ENCODE measurements at places on chromosomes 6 and 20.

GRCh38 chr6:8539453-8539852, 104.1 kb upstream of the SLC35B3 start:
- H3K4me1 ChIP-seq = no peaks in the 10 kb centered on the region
- no peak overlapping the region for H3K27ac ChIP-seq
- no peak for DNase-seq
- H3K4me3 ChIP-seq = no peak overlapping the region
- no peaks in the 10 kb centered on the region for H3K27me3 ChIP-seq
- no peaks in the 10 kb centered on the region for H3K36me3 ChIP-seq

DNA sequence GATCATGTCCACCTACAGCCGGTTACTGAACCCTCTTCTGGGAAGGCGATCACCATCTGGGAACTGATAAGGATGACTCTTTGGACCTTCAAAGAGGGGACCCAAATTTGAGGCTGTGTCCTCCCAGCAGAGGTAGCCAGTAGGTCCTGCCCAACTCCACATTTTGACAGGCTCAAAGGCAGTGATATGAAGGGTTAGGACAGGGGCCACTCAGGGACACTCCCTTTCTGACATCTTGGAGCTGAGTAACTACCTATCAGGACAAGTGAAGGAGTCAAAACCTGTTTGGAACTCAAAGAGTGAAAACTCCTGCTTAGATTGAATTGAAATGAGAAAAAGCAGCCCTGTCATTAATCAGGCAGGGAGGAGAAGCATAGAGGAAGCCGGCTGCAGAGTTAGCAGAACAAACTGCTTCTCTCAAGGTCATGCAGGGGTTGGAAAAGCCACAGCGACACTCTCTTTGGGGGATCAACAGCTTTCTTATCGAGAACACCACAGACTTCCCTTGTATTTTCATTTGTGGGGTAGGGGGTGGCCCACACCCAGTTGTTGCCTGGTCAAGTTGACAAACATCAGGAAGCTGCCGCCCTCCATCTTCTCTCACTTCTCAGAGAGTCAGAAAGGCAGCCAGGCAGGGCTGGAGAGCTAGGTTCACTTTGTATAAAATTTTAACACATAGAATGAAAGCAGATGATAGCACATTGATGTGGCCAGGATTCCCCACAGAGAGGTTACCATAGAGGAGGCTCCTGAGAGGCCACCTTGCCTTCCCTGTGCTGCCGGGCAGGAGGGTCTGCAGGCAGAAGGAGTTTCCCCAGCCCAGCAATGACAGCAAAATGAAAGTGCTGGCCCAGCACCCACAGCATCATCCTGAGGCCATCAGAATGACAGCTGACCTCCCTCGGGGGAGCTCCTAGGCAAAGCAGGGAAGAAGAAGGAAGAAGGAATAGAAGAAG, 47.6 kb downstream of the AGPAT4 start:
- no peaks in the 10 kb centered on the region for H3K4me1 ChIP-seq
- H3K36me3 ChIP-seq = no peaks in the 10 kb centered on the region
- H3K27me3 ChIP-seq = no peaks in the 10 kb centered on the region
- no peak overlapping the region for H3K4me3 ChIP-seq
- no peak overlapping the region for H3K27ac ChIP-seq
- no peak for DNase-seq

DNA sequence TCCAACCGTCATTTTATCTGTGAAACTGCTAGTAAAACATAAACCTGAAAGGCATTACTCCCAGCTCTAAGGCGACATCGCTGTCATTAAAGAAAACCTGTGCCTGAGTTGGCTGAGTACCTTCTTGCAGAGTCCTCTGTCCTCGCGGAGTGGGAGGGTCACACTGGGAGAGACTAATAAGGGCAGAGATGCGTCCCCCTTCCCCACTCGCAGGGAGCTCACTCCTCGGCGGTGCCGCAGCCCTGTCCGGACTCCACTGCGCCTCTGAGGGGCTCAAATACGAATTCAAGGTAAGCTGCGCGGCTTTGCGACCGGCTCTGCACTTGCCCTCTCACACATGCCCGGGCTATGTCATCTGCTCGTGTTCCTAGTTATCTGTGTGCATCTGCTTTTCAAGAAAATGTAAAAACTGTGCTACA, at the start of gene COL19A1:
COL19A1 (plus strand) TSS at position 206 of the 419 bp plus-strand sequence. CDS start 13,012 bp downstream, outside the sequence.
- no peaks in the 10 kb centered on the region for H3K27me3 ChIP-seq
- H3K4me1 ChIP-seq = no peaks in the 10 kb centered on the region
- peak within 1 kb of the TSS; percentile 15 for H3K27ac ChIP-seq
- H3K36me3 ChIP-seq = no peaks in the 10 kb centered on the region
- peak within 1 kb of the TSS; percentile 67 for H3K4me3 ChIP-seq
- DNase-seq = peak; percentile 33

- no peak overlapping the region for H3K4me3 ChIP-seq
- no peaks in the 10 kb centered on the region for H3K27me3 ChIP-seq
- no peak overlapping the region for H3K27ac ChIP-seq
- no peak for DNase-seq
- H3K4me1 ChIP-seq = no peaks in the 10 kb centered on the region
Measured at GRCh38 chr6:81739230-81740195, 13.0 kb downstream of the TENT5A start.

DNA sequence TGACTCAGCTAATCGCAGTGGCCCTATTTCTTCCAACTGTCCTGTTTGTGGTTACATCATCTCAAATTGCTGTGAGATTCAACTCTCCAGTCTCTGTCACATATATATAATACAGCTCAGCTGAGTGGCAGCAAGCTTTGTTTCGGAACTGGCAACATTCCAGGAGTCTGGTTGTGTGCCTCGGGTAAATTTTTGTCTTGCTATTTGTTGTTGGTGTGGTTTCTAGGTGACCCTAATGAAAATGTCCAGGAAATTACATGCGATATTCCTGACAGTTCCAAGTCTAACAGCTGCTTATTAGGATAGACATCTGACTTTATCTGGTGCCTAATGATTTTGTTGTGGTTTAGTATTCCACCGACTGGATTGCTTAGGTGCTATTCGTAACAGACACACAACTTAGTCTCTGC, 581.8 kb downstream of the CD109 start:
- DNase-seq = no peak
- no peaks in the 10 kb centered on the region for H3K27me3 ChIP-seq
- H3K4me1 ChIP-seq = no peaks in the 10 kb centered on the region
- no peaks in the 10 kb centered on the region for H3K36me3 ChIP-seq
- H3K4me3 ChIP-seq = no peak overlapping the region

DNA sequence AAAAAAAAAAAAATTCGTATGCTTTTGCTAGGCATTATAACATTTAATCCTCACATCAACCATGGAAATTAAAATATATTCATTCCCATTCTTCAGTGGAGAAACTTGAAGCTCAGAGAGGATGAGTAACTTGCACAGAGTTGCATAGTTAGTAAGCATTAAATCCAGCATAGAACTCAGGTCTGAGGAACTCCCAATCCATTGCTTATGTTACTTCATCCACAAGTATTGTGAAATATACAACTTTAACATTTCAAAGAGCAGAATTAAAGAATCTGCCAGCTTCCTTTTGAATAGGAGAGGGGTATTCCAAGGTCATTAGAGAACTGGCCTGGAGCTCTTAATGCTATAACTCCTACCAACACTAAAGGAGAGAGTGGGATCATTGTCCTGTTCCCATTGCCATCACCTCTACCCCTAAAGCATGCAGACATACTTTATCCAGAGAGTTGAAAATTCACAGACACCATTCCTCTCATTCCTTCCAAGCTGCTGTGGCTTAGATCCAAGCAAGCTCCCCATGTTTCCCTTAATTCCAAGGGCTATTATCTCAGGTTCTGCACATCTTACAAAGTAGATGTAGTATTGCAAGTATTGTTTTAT, 91.9 kb downstream of the FLRT3 start:
- DNase-seq = no peak
- H3K4me1 ChIP-seq = no peaks in the 10 kb centered on the region
- H3K27me3 ChIP-seq = no peaks in the 10 kb centered on the region
- H3K4me3 ChIP-seq = no peak overlapping the region
- no peak overlapping the region for H3K27ac ChIP-seq

GRCh38 chr6:130825772-130826441, 1.3 kb upstream of the SMLR1 start:
- no peak for DNase-seq
- no peaks in the 10 kb centered on the region for H3K36me3 ChIP-seq
- peaks cover 14% of the 10 kb centered on the region for H3K4me1 ChIP-seq
- H3K4me3 ChIP-seq = no peak overlapping the region

- no peaks in the 10 kb centered on the region for H3K27me3 ChIP-seq
- H3K4me3 ChIP-seq = peak overlapping the region; percentile 30
- H3K27ac ChIP-seq = peak overlapping the region; percentile 71
- peak; percentile 89 for DNase-seq
Measured at GRCh38 chr6:31308050-31308844, 36.4 kb upstream of the HLA-C start.

GRCh38 chr6:8481727-8482126, 46.4 kb upstream of the SLC35B3 start:
- no peaks in the 10 kb centered on the region for H3K36me3 ChIP-seq
- H3K27me3 ChIP-seq = no peaks in the 10 kb centered on the region

DNA sequence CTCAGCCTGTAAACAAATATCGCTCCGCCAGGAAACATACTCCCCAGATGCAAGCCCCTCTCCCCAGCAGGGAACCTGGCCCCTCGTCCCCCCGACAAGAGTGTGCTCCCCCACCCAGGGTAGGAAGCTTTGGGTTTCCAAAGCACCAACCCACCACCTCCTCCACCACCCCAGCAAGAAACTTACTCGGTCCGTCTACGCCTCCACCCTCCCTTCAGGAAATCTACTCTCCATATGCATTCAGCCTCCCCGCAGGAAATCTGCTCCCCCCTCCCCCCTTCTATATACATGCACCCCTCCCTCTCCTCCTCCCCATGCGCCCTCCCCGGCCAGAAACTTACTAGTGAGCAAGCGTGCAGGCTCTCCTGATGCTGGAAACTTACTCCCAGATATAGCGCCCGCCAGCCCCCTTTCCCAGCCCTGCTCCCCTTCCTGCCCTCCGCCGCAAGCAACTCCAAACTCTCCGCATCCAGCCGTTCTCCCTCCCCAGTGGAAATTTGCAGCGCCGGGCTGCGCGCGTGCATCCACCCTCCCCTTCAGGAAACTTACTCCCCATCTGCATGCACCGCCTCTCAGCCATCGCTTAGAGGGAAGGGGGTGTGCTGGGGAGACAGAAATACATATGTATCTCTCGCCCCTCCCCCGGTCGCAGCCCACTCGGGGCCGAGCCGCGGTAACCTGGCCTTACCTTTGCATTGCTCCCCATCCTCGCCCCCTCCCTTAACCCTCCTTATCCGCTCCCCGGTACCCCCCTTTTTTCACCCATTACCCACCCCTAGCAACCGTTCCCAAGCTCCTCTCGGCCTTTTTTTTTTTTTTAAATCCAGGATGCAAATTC, at the start of gene TRERF1:
TRERF1 (minus strand) TSS at position 594 of the 838 bp plus-strand sequence. CDS start 182,336 bp downstream, outside the sequence.
- H3K27me3 ChIP-seq = no peaks in the 10 kb centered on the region
- peak within 1 kb of the TSS; percentile 64 for H3K4me3 ChIP-seq
- no peaks in the 10 kb centered on the region for H3K36me3 ChIP-seq
- peaks cover 6% of the 10 kb centered on the region for H3K4me1 ChIP-seq
- DNase-seq = peak; percentile 42

DNA sequence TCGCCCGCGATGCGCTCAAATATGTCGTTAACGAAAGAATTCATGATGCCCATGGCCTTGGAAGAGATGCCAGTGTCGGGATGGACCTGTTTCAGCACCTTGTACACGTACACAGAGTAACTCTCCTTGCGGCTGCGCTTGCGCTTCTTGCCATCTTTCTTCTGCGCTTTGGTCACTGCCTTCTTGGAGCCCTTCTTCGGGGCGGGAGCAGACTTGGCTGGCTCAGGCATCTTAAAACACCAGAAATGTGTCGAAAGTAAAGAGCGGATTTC, 36.4 kb downstream of the HFE start:
- peak; percentile 69 for DNase-seq
- H3K4me1 ChIP-seq = peaks cover 25% of the 10 kb centered on the region
- H3K27ac ChIP-seq = peak overlapping the region; percentile 95
- no peaks in the 10 kb centered on the region for H3K27me3 ChIP-seq
- H3K4me3 ChIP-seq = peak overlapping the region; percentile 41
- no peaks in the 10 kb centered on the region for H3K36me3 ChIP-seq

DNA sequence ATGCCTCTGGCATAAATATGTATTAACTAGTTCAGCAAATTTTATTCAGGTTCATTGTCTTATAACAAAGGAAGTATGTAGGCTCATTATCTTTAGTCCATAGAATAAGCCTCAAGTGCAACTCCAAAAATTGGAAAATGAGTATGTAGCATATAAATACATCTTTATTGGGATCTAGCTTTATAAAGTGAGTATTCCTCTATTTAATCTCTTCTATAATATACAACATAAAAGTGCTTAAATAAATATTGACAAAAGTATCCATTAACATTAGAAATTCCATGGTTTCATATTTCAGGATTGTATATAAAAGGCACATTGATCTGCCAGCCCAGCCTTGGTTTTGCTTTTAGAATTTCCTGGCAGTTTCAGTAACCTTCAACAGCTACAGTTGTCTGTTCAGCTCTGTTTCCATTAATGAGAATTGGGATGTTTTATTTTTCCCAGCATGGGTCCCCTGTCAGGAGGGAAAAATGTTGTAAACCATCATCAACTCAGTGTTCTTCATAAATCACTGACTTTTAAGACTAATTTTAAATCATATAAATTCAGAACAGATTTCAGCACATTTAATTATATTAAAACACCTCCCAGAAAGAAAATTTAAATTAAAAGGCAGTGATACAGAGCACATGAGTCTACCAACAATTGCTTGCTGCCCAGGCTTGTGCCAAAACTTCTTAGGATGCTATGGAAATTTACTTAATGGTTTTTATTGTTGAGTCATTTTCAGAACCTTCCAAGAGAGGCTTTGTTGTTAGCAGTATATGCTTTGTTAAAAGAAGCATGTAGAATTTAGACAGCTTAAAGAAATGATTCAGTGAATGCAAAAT, 119.7 kb downstream of the ADGRG6 start:
- H3K27ac ChIP-seq = no peak overlapping the region
- H3K36me3 ChIP-seq = no peaks in the 10 kb centered on the region
- H3K4me3 ChIP-seq = no peak overlapping the region
- DNase-seq = no peak
- H3K27me3 ChIP-seq = no peaks in the 10 kb centered on the region

DNA sequence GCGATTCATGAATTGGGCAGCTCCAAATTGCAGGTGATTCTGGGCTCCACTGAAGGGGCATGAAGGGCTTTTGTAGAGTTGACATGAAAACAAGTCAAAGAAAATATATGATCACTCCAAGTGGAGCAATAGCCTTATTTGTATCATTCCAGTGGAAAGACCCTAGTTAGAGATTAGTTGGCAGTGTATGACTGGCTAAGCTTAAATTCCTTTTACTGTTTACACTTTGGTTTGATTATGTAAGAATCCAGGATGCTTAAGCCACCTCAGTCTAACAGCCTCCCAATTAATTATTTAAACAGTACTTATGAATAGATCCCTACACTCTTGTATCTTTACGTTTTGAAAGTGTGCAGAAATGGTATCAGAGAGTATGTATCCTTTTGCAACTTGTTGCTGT, 712.4 kb downstream of the KIF16B start:
- DNase-seq = no peak
- no peaks in the 10 kb centered on the region for H3K27me3 ChIP-seq
- no peak overlapping the region for H3K4me3 ChIP-seq
- no peaks in the 10 kb centered on the region for H3K4me1 ChIP-seq

DNA sequence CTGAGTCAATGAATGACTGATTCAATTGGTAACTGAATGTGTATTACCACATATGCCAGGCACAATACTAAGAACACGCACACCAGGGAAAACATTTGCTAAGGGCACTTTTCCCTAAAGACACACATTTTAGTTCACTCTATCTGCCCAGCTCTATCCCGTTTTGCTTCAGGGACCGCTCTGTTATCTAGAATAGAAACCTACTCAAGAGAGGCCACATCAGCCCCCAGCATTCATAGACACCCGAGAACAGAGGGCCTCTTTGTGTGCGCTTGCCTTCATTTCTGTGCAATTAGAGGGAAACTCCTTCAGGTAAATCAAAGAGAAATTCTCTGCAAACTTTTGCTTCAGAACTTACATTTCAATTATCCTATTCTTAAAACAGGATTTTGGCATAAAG, 50.3 kb downstream of the DZANK1 start:
- DNase-seq = no peak
- no peak overlapping the region for H3K4me3 ChIP-seq
- H3K27me3 ChIP-seq = no peaks in the 10 kb centered on the region
- no peak overlapping the region for H3K27ac ChIP-seq
- no peaks in the 10 kb centered on the region for H3K36me3 ChIP-seq
- no peaks in the 10 kb centered on the region for H3K4me1 ChIP-seq

All from pancreas (tissue), 10 donors.